ENCODE measurements at places on chromosomes 12 and 14. TPM values are rescaled to one million over a fixed set of nuclear protein-coding genes. Genes with fewer than 3 reads are reported as not detected.

NKX2-8 gene
- not detected for polyA plus RNA-seq

- DNase-seq = no peak
Observed at GRCh38 chr12:120399531-120399930, 30.6 kb upstream of the MSI1 start.

GRCh38 chr12:44611538-44611937 is 264.6 kb downstream of the NELL2 start:
- DNase-seq = no peak

DNA sequence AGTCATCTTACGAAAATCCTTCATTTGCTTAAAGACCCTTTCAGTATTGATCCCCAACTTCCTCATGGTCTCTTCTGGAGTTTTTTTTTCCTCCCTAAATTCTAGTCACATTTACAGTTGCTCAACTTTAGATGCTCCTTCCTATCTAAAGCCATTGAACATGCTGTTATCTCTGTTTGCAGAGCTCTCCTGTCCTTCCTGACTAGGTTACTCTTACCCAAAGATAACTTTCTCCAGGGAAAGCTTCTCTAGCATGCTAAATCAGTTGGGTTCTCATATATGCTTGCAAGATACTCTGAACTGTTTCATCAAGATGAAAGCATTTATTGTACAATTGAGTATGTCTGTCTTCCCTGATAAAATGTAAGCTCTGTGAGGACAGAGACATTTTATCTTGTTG is 1.8 kb upstream of the RAB21 start:
- no peak for DNase-seq

GRCh38 chr12:11662369-11662768 is 12.9 kb downstream of the ETV6 start:
- no peak for DNase-seq

GRCh38 chr12:15278816-15279658 is 43.3 kb upstream of the PTPRO start:
- no peak for DNase-seq

CLEC4E gene
- 1.8 TPM for polyA plus RNA-seq

DNA sequence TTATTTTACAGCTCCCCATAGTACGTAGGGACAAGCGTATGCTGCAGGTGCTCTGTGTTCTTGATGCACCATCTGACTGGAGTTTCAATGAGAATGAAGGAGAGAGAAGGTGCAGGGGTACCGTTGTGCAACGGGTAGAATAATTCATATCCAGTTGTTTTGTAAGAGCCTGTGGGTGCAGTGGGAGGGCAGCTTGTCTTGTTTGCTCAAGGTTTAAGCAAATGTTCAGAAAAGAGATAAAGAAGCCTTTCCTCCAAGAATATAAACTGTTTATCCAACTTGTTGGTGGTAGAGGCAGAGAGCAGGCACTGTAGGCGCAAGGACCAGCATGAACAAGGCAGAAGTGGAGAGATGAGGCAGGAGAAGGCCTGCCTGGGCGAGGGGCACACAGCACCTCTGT is 64.2 kb downstream of the ADCK1 start:
- no peak for DNase-seq

DNA sequence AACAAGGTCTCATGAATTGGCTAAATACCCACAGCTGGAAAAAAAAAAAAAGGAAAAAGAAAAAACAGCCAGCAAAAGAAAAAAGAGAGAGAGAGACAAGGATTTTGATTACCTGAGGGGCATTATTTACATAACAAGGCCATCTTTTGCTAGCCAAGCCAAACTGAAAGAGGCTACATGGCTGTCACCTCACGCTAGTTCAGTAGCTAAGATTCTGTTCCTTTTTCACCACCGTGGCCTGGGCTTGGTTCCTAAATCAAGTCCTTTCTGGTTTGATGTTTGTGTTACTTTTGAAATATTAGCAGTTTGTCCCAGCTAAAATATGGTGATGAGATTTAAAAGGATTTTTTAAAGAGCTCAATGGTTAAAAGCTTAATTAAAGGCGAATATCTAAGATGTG is 2.0 kb upstream of the SDS start:
- no peak for DNase-seq

PPFIBP1 gene
- polyA plus RNA-seq = 137 TPM

B4GALNT3 gene
- 18.3 TPM for polyA plus RNA-seq

- no peak for DNase-seq
Observed at GRCh38 chr12:2387103-2387834, 334.5 kb downstream of the CACNA1C start.

- no peak for DNase-seq
Observed at GRCh38 chr14:75428230-75429104, 645 bp downstream of the JDP2 start.

DNA sequence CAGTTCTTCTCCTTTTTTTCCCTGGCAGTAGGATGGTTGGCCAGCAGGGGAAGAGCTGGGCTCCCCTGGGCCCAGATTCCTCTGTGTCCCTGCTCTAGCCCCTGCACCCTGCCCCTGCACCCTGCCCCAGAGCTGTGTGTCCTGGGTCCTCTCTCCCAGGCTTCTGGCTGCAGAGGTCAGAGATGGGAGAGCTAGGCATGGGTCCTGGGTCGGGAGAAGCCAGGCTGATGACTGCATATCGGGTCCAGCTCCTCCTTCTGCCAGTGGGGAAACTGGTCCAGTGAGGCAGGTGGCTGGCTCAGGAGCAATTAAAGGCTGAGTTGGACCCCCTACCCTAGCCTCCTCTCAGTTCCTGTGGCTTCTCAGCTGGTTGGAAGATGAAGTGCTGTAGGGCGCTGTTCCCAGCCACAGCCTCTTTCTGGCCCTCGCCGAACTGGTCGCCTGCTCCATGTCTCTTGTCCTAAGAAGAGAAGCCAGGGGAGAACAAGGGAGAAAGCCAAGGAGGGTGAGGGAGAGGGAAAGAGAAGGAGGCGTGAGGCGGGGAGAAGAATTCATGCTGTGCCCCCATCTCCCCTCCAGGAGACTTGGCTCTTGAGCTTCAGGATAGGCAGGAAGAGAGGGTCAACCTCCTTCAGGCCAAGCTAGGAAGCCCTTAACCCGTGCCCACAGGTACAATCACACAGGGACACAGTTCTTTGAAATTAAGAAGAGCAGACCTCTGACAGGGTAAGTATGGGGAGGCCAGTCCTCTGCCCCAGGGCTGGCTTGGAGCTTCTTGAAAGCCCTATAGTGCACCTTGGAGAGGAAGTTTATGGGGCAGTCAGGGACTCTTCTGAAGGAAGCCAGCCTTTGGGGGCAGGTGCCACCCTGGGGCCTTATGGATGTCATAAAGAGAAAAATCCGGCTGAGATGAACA is 9.5 kb downstream of the VASH1 start:
- no peak for DNase-seq

GPR68 gene
- 3.1 TPM for polyA plus RNA-seq

KRT73 gene
- not detected for polyA plus RNA-seq

AKAP3 gene
- polyA plus RNA-seq = 2.6 TPM

DNA sequence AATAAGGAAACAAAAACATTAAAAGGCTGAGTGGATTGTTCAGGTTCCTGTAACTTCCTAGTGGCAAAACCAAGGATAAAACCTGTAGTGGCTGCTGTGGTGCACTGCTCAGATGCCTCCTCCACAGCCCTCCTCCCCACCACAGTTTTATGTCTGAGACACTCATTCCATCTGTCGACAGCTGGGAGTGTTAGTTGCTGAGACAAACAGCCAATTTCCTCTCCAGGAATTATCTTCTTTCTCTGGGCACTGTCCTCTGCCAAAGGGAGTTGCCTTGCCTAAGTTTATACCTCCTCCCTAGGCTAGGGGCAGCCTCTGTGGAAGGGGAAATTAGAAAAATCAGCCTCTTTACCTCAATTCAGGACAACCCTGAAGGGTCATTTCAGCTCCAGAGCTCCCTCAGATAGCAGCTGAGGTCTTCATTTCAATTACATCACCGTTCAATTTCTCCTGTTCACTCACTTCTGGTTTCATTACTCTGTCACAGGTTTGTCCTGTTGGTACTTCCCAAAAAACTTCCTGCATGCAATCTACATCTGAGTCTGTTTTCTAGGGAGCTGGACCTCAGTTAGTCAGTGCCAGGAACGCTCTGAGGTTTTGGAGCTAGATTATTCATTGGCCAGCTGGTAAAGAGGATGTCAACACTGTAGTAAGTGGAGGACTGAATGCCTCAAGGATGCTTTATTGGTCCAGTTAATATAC is 74.9 kb upstream of the ATP2B1 start:
- peak; percentile 29 for DNase-seq

GRCh38 chr12:7729746-7730145 is 17.4 kb downstream of the CLEC4C start:
- no peak for DNase-seq

GRCh38 chr12:110936367-110937103 is 16.2 kb upstream of the MYL2 start:
- no peak for DNase-seq

DNA sequence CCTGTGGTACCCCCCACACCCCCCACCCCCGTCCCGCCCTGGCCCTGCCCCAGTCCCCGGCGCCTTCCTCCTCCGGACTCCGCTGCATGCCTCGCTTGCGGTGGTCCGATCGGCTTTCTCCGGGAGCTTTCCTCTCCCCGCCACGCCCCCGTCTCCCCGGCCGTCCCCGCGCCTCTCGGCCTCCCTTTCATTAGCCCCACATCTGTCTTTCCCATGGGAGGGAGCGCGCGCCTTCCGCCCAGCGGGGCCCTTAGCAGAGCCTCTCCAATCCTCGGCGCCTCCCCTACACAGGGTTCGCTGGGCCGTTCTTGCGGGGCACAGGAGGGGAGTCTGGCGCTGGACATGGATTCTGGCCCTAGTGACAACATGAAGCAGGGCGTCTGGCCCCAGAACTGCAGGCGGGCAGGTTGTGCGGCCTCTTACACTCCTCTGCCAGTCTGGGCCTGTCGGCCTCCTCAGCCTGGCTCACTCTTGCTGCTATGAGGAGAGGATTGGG is 1.5 kb upstream of the EFS start:
- DNase-seq = peak; percentile 86

GZMB gene
- polyA plus RNA-seq = 0.55 TPM

Measured in left kidney (tissue), 8 donors.